Fibroblast of skin of scalp (primary cell): ENCODE measurements at places on chromosomes 1 and 21.

DNA sequence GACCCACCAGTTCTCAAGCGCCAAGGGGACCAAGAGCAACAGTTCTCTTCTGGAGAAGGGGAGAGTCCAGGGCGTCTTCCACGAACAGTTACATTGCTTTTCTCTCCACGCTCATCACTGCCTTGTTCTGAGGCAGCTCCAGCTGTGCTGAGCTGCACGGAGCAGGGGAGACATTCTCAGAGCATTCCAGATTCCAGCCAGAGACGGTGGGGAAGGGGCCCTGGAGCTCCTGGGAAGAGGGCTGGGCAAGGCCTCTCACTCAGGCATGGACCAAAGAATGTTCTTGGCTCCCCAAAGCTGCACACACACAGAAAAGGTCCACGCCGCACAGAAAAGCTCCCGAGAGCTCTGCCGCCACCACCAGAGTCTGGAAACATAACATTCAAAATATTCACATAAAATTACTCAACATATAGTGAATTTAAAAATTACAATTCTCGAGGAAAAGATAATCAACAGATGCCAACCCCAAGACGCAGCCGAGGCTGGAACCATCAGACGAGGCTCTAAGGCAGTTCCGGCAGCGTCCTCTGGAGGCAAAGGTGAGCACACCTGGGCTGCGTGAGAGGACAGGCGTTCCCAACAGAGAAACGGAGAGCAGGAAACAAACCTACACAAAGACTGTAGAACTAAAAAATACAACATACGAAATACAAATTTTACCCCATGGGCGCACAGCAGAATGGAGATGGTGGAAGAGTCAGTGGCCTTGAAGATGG is 40.5 kb downstream of the UBE2G2 start:
- DNase-seq: no peak

GRCh38 chr1:231518485-231519034 is 9.9 kb upstream of the TSNAX start:
- no peak for DNase-seq

DNA sequence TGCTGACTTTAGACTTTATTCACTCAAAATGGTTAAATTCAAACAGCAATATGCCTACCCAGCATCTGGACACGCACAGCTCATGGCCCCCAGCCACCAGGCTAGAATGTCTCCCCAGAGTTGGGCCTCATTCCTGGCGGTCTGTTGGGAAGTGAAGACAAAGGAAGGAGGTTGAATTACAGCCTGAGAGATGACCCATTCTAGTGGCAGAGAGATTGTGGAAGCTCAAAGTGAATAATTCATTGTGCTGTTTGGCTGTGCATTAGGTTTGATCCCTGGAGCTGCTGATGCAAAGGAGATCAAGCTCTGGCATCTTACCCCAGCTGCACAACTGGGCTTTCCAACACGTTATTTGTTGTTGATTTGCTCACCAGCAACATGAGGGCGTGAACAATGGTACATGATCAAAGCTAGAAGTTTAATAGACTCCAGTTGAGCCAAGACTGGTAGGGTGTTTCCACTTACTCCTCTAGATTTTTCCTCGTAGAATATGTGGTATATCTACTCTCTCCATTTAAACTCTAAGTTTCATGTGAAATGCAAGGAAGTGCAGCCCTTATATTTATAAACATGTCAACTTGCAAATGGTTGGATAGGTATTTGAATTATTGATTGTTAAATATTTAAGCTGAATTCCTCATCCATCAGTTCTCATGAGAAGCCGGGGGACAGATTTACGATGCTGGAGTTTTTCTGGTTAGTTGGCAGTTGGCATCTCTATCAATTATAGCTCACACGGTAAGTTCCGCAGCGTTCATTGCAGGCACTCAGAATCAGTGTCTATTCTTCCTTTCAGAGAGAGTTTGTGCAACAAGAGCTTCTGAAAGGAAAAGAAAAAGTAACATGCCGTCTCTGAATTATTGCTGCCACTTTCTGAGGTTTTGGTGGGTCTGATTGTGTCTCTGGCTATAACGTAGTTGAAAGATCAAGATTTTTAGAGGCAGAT is 222.7 kb downstream of the TM2D1 start:
- no peak for DNase-seq

GRCh38 chr1:219812086-219812485 is 116.3 kb downstream of the SLC30A10 start:
- DNase-seq: no peak

- no peak for DNase-seq
Measured at GRCh38 chr1:2236695-2237677, 8.9 kb downstream of the SKI start.

DNA sequence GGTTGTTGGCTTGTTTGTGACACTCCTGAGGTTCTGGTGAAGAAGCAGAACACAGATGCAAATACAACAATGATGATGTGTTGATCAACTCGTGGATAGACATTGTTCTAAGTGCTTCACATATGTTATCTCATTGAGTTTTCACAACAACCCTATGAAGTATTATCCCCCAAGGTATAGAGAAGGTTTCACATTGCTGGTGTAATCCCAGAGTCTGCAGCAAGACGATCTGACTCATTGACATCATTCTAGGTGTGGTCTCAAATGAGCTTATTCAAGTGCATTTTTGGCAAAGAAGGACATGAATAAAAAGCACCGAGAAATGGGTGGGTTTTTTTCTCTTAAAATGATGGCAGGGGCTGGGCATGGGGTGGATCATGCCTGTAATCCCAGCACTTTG is 64.1 kb upstream of the SCAF4 start:
- no peak for DNase-seq

GRCh38 chr21:37800456-37801061 is 115.7 kb downstream of the KCNJ6 start:
- DNase-seq: peak; percentile 86
